ENCODE measurements at places on chromosomes 5 and 9. TPM values are rescaled to one million over a fixed set of nuclear protein-coding genes. Genes with fewer than 3 reads are reported as not detected.

- no peaks in the 10 kb centered on the region for H3K36me3 ChIP-seq
- H3K27me3 ChIP-seq = no peaks in the 10 kb centered on the region
- H3K4me1 ChIP-seq = no peaks in the 10 kb centered on the region
- no peak overlapping the region for H3K27ac ChIP-seq
- H3K4me3 ChIP-seq = no peak overlapping the region
Measured at GRCh38 chr9:15837079-15837679, 284.3 kb downstream of the CCDC171 start.

GRCh38 chr5:100647461-100648230, 112.5 kb downstream of the FAM174A start:
- no peaks in the 10 kb centered on the region for H3K36me3 ChIP-seq
- no peak overlapping the region for H3K27ac ChIP-seq
- no peak overlapping the region for H3K4me3 ChIP-seq
- H3K4me1 ChIP-seq = no peaks in the 10 kb centered on the region
- no peaks in the 10 kb centered on the region for H3K27me3 ChIP-seq
- DNase-seq = peak; percentile 61

GRCh38 chr5:66807743-66808142, 211.6 kb downstream of the MAST4 start:
- peaks cover 6% of the 10 kb centered on the region for H3K27me3 ChIP-seq
- H3K4me3 ChIP-seq = no peak overlapping the region
- H3K36me3 ChIP-seq = no peaks in the 10 kb centered on the region
- no peaks in the 10 kb centered on the region for H3K4me1 ChIP-seq

- H3K4me1 ChIP-seq = peaks cover 41% of the 10 kb centered on the region
- H3K4me3 ChIP-seq = peak overlapping the region; percentile 15
- H3K27ac ChIP-seq = peak overlapping the region; percentile 72
Measured at GRCh38 chr5:36152324-36153297, 700 bp downstream of the SKP2 start.

DNA sequence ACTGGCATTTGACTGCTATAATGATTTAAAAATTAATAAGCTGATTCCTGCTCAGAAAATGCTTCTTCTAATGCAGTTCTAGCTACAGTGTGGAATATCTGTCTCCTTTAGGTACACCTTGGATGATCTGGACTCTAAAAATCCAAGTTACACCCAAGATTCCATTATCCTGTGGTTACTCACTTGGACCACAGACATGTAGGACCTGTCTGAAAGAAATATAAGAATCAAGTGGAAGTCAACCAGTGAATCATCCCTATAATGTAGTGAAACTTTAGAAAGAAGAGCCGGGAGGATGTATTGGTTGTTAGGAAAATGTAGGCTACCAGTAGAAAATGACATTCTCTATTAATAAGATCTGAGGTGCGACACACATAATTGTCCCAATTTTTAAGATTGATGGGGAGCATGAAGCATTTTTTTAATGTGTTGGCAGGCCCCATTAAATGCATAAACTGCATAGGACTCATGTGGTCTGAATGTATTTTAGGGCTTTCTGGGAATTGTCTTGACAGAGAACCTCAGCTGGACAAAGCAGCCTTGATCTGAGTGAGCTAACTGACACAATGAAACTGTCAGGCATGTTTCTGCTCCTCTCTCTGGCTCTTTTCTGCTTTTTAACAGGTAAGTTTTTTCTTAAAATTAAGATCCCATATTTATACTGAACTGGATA, at the start of gene SPINK6:
SPINK6 (plus strand) TSS at position 512 of the 673 bp plus-strand sequence; CDS start at position 567, 55 bp downstream.
- H3K27ac ChIP-seq = no peak within 1 kb of the TSS
- no peaks in the 10 kb centered on the region for H3K27me3 ChIP-seq
- H3K4me3 ChIP-seq = no peak within 1 kb of the TSS
- no peaks in the 10 kb centered on the region for H3K36me3 ChIP-seq
- no peak for DNase-seq
- no peaks in the 10 kb centered on the region for H3K4me1 ChIP-seq

NUTM2G gene
- 0.32 TPM for total RNA-seq

C1QTNF2 gene
- 3.0 TPM for total RNA-seq

PRR7 gene
- 4.8 TPM for total RNA-seq

Measured in hepatocyte (in vitro differentiated cells).